ENCODE measurements at places on chromosomes 7 and 10.
A peak's percentile ranks its signal among the peaks of the same experiment; 100 is the strongest.

GRCh38 chr7:112238852-112239610 is 32.5 kb downstream of the ZNF277 start:
- no peak for DNase-seq

GRCh38 chr10:90089719-90090118 is 388.3 kb downstream of the KIF20B start:
- DNase-seq: no peak

- DNase-seq: no peak
Observed at GRCh38 chr7:29291723-29292618, 97.4 kb downstream of the CHN2 start.

GRCh38 chr7:106405697-106406141 is 120.9 kb upstream of the NAMPT start:
- peak; percentile 23 for DNase-seq

GRCh38 chr7:80189638-80190037 is 55.0 kb downstream of the GNAI1 start:
- DNase-seq: no peak

- DNase-seq: peak; percentile 92
Observed at GRCh38 chr7:8295638-8296361, 33.8 kb upstream of the ICA1 start.

- no peak for DNase-seq
Observed at GRCh38 chr7:16417906-16418305, 3.4 kb downstream of the CRPPA start.

DNA sequence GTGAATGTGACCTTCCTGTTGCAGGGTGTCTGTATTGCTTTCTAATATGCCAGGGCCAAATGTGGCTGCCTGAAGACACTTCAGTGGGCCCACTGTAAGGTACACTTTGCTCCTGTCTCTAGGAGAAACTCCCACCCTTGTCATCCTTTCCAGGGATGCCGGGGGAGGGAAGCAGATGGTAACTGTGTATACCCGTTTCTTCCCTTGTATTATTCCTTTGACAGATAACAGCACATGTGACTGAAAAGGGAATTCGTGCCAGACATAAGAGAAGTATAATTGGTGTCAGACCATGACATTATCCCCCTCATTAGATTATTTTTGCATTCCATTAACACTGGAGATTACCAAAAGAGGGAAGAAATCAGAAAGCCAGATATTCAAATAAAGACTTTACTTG is 317.7 kb downstream of the CAMK1D start:
- no peak for DNase-seq

GRCh38 chr10:125419831-125420230 is 259.5 kb upstream of the CTBP2 start:
- DNase-seq: no peak

- DNase-seq: no peak
Observed at GRCh38 chr7:117871778-117872538, 1.3 kb downstream of the CTTNBP2 start.

GRCh38 chr7:33836797-33837355 is 68.5 kb upstream of the BMPER start:
- peak; percentile 79 for DNase-seq
